ENCODE measurements at places on chromosomes 5 and 9.
A peak's percentile ranks its signal among the peaks of the same experiment; 100 is the strongest.

DNA sequence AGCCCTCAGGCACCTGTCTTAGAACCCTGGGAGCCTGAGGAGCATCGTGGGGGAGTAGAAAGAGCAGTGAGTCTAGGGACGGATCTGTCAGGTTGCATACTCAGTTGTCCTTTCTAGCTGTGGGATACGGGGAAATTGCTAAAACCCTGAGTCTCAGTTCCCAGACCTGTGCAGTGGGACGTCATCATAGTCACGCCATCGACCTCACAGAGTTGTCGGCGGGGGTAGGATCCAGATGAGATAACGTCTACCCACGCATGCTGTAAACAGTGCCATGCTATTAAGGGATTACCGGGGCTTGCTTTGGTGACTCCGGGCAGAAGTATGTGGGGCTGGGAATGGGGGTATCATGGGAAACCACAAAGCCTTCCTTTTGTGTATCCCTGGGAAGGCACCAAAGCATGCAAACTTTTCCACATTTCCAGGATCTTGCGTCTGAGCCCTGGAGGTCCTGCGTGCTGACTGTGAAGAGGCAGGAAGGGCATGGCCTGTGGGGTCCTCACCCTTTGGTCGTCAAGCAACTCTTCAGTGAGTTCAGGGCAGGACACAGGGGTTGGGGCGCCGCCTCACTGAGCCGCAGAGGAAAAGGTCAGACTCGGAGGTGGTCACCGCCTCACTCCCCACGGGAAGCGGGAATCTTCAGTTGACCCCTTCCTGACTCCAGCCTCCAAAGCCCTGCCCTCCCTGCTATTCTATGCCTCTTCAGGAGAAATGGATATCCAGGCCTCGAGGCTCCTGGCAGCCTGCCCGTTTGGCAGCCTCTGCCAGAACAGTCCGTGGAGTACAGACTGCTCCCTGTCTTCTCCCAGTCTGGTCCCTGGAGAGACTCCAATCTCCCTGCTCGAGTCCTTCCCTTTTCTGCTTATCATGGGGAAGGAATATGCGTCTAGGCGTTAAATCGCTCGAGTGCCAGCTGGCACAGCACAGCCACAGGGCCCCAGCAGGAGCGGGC lies 186.8 kb upstream of the KLF9 start:
- DNase-seq, result peak; percentile 39

- no peak for DNase-seq
Measured at GRCh38 chr5:151215546-151215880, 8.4 kb downstream of the CCDC69 start.

DNA sequence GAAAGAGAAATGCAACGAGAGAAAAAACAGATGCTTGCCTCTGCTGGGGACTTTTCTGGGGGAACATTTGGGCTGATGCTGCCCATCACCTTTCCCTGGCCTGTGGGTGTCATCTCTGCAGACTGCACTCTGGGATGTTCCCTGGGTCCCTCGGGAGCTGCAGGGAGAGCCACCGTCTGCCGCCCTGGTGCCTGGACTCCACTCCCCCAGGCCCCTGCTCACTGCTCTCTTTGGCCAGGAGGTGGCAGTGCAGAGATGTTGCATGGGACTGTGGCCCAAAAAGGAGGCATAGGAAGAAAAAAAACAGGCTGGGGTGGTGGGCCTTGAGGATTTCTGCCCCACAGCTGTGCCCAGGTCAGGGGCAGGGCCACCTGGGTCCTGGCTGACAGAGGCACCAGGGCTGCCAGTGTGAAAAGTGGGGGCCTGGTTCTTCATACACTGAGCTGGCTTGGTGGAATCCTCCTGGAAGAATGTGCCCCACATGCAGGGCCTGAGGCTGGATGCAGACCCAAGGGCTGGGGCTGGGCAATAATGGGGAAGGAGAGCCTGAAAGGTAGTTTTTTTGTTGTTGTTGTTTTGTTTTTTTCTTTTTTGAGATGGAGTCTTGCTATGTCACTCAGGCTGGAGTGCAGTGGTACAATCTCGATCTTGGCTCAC lies 353.6 kb downstream of the SLIT3 start:
- DNase-seq, result no peak

DNA sequence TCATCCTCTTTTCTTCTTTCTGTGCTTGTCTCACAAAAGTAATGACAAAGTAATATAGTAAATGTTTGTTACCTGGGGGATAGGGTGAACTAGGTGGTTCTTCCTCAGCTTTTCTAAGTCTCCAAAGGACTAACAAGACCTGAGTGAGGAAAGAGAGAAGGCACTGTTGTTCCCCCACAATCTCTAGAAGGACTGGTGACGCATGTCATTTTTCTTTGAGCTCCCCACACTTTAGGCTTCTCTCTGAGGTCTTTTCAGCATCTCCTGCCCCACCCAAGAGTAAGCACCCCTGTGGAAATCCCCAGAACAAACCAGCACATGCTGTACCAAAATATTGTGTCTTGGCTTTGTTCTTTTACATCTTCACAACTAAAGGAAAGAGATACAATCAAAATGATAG lies 2.4 kb upstream of the IL7R start:
- no peak for DNase-seq

DNA sequence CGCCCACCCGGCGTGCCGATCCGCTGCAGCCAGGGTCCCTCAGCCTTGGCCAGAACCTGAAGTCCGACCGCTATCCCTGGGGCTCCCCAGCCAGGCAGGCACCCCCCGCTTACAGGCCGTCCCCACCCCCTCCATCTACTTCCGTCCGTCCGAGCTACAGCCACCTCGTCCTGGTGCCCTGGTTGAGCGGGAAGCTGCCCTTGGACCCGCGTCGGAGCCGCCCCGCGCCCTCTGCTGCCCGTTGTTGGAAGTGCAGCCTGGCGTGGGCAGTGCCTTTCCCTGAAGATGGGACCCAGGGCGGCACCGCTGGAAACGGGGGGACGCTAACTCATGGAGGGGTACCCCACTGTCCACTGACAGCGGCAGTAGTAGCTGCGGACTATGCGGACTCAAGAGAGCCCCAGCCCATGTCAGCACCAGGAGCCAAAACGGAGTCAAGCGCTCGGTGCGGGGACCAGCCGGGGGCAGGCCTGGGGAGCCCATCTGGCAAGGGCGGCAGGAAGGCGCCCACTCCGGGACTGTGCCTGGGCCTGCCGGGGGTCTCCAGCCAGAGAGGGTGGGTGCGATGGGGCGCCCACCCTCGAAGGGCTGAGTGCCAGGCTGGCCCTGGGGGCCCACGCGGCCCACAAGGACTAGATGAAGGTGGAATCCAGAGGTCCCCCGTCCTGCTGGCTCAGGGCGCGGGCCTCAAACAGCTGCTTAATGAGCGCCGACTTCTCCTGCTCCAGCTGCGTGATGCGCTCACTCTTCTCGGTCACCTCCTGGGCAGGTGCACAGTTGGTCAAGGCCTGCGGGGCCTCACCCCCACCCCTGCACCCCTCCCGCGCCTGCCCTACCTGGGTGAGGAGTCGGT lies 6.1 kb downstream of the SAPCD2 start:
- no peak for DNase-seq

- DNase-seq, result no peak
Measured at GRCh38 chr5:16957304-16958196, 21.5 kb upstream of the MYO10 start.

- no peak for DNase-seq
Measured at GRCh38 chr5:53422539-53422938, 57.9 kb upstream of the FST start.
